ENCODE measurements at places on chromosomes 5 and 9. TPM values are rescaled to one million over a fixed set of nuclear protein-coding genes. Genes with fewer than 3 reads are reported as not detected.

- H3K4me3 ChIP-seq: no peak overlapping the region
- DNase-seq: no peak
- H3K27ac ChIP-seq: no peak overlapping the region
- H3K4me1 ChIP-seq: no peaks in the 10 kb centered on the region
Measured at GRCh38 chr5:15545082-15545481, 45.1 kb downstream of the FBXL7 start.

GRCh38 chr5:113067635-113068344 is 91.2 kb downstream of the DCP2 start:
- peaks cover 2% of the 10 kb centered on the region for H3K4me1 ChIP-seq
- no peaks in the 10 kb centered on the region for H3K36me3 ChIP-seq
- H3K27ac ChIP-seq: no peak overlapping the region
- no peaks in the 10 kb centered on the region for H3K27me3 ChIP-seq
- DNase-seq: no peak
- H3K4me3 ChIP-seq: no peak overlapping the region

GRCh38 chr5:149581931-149582768 is 852 bp downstream of the ARHGEF37 start:
- no peak overlapping the region for H3K4me3 ChIP-seq
- DNase-seq: no peak
- H3K27me3 ChIP-seq: peaks cover 2% of the 10 kb centered on the region

DNA sequence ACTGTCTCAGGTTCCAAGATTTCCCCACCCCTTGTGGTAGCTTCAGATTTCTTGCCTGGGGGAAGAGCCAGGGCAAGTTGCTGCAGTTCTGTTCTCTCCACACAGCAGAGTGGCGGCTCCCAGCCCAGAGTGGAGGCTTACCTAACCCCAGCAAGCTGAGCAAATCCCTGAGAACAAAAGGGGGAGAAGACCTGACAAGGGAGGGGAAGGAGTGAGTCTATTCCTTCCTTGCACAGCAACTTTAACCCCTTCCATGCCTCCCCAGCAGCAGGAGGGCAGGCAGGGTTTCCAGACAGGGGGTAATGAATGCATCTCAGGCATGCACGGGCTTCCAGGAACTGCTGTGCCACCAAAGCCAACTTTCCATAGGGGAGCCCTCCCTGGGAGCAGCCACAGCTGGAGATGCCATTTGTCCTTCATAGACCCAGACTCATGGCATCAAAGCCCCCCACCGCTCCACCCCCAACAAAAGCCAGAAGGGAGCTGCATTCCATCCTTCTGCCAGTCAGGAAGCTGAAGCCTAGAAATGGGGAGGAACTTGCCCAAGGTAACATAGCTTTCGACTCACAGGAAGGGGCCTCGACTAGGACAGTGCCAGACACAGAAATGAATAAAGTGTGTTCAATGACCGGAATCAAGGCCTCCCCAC is 28.8 kb upstream of the FAT2 start:
- no peak overlapping the region for H3K27ac ChIP-seq
- no peaks in the 10 kb centered on the region for H3K27me3 ChIP-seq
- H3K4me3 ChIP-seq: no peak overlapping the region

GRCh38 chr5:77640589-77641396 is 2.3 kb upstream of the OTP start:
- no peaks in the 10 kb centered on the region for H3K36me3 ChIP-seq
- H3K4me3 ChIP-seq: no peak overlapping the region
- no peak overlapping the region for H3K27ac ChIP-seq
- no peaks in the 10 kb centered on the region for H3K4me1 ChIP-seq

DNA sequence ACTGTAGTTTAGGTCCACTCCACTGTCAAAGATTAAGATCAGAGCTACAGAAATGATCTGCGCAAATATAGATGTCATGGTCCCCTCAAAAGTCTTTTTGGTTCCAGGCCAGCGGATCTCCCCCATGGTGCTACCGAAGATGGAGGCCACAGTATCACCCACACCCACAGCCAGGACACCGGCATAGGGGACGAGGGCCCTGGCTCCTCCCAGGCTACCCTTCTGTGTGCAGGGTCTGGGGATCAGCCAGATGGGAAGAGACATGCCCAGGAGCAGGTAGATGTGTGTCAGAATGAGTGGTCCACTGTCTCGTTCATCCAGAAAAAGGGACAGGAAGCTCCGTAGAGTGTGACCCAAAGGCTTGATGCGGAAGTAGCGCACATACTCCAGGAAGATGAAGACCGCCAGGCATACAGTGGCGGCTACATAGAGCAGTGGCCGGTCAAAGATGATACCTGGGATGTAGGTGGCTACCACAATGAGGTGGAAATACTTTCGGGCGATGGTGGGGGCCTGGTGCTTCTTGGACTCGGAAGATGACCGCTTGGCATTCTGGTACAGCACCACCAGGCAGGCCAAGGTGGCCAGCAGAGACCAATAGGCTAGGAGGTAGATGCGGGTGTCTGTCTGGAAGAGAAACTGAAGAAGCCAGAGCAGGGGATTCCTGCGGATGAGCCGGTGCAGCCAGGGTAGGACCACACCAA is 1.5 kb downstream of the DOLK start:
- no peak for DNase-seq
- no peaks in the 10 kb centered on the region for H3K36me3 ChIP-seq
- H3K27ac ChIP-seq: no peak overlapping the region
- no peak overlapping the region for H3K4me3 ChIP-seq

- DNase-seq: no peak
- H3K4me1 ChIP-seq: no peaks in the 10 kb centered on the region
- peaks cover 2% of the 10 kb centered on the region for H3K27me3 ChIP-seq
- H3K36me3 ChIP-seq: no peaks in the 10 kb centered on the region
- H3K27ac ChIP-seq: no peak within 1 kb of the TSS
Measured at GRCh38 chr5:95284572-95285408, at the start of gene MCTP1. Gene MCTP1, minus strand, starts transcription at chr5:95285094.

DNA sequence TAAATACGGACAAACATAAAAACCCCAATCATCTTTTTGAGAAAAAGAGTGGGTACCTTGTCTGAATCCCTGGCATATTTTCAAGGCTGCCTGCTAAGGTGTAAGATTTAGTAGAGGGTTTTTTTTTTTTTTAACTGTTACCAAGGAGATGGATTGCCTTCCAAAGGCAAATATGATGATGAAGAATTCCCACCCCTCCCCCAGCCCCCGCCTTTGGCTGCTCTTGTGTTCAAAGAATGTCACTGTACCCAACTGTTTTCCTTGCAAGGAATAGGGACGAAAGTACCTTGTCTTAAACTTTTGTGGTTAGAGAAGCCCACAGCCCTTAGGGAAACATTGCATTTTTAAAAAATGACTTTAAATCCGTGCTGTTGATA is 31.3 kb downstream of the ARHGAP26 start:
- no peak overlapping the region for H3K4me3 ChIP-seq
- no peak overlapping the region for H3K27ac ChIP-seq
- no peaks in the 10 kb centered on the region for H3K36me3 ChIP-seq
- no peaks in the 10 kb centered on the region for H3K27me3 ChIP-seq
- H3K4me1 ChIP-seq: peaks cover 9% of the 10 kb centered on the region

DNA sequence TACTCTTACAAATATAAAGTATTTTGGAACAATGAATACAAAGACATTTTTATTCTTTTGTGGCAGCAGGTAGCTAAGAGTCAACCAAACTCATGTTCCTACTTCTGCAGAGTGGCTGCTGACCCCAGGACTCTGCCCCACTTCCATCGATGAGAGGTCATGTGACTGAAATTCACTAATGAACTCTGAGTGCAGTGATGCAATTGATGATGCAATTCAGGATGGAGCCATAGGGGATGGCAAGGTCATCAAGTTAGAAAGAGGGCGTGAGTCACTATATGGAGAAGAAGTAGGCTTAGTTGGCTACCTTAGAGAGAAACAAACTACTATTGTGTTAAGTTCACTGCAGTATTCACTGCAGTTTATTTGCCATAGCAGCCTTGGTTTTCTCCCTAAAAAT is 340.4 kb downstream of the CTNND2 start:
- no peak overlapping the region for H3K27ac ChIP-seq
- DNase-seq: no peak
- H3K4me3 ChIP-seq: no peak overlapping the region
- H3K36me3 ChIP-seq: no peaks in the 10 kb centered on the region

GRCh38 chr9:129511285-129511900 is 109.5 kb downstream of the C9orf50 start:
- no peak overlapping the region for H3K27ac ChIP-seq
- no peaks in the 10 kb centered on the region for H3K4me1 ChIP-seq
- H3K36me3 ChIP-seq: no peaks in the 10 kb centered on the region
- DNase-seq: no peak

DNA sequence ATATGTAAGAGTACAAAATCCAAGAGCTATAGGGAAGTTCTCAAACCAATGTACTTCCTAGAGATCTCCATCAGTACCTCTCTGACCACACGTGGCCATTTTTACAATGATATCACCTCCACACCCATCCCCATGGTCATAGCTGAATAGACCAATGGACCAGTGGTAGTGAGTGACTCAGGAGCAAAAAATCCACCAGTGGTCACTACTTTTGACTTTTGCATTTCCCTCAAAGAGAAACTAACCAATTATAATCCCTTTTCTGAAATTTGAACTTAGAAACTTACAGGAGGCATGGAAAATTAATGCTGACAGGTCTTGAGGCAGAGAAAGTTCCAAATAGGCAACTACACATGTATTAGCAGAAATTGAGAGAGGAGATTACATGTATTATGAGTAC is 238.4 kb downstream of the TRPM3 start:
- no peak overlapping the region for H3K4me3 ChIP-seq
- no peak overlapping the region for H3K27ac ChIP-seq

- no peak overlapping the region for H3K27ac ChIP-seq
- no peaks in the 10 kb centered on the region for H3K4me1 ChIP-seq
- H3K36me3 ChIP-seq: no peaks in the 10 kb centered on the region
- H3K27me3 ChIP-seq: no peaks in the 10 kb centered on the region
- DNase-seq: no peak
Measured at GRCh38 chr9:13369431-13369830, 89.9 kb upstream of the MPDZ start.

DNA sequence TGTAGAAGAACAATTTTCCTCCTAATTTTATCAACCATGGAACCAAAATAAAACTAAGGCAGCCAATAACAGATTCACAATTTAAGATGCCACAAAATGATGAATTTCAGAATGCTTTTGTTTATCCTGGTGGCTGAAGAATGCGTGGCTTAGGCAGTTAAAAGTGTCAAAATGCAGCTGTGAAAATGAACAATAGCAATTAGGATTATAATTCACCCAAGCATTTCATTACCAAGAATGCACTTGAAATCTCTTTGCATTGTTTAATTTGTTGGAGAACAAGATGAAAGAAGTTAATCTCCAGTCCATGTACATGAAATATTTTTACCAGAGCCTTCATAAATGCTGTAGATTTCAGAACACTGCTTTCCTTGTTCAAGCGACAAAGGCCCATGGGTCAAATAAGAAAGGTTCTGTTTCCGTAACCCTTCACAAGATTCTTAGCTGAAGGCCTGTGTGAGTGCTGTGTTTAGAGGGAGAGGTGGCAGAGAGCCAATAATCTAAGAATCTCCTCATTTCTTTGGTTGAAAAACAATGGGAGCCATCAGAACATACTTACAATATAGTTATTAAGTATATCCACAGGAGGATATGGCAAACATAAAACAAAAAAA is 39.3 kb downstream of the CLINT1 start:
- H3K4me1 ChIP-seq: no peaks in the 10 kb centered on the region
- no peak overlapping the region for H3K27ac ChIP-seq
- H3K4me3 ChIP-seq: no peak overlapping the region
- no peaks in the 10 kb centered on the region for H3K27me3 ChIP-seq

The PITX1 gene
- 0.77 TPM for total RNA-seq

The ANKRD18A gene
- not detected for total RNA-seq

The CD180 gene
- 5.4 TPM for total RNA-seq

The TIFAB gene
- not detected for total RNA-seq

The TNC gene
- 0.46 TPM for total RNA-seq

The GABRB2 gene
- total RNA-seq: 0.56 TPM

The MAST4 gene
- 0.72 TPM for total RNA-seq

Data from GM12878 (cell line).